ENCODE measurements at places on chromosomes 1 and 21.

GRCh38 chr1:156675210-156676113, 1.7 kb downstream of the NES start:
- no peak for DNase-seq

GRCh38 chr1:220544901-220545303, 17.0 kb downstream of the MARK1 start:
- DNase-seq = peak; percentile 65

GRCh38 chr1:221141606-221142285, 262.5 kb downstream of the HLX start:
- DNase-seq = no peak

DNA sequence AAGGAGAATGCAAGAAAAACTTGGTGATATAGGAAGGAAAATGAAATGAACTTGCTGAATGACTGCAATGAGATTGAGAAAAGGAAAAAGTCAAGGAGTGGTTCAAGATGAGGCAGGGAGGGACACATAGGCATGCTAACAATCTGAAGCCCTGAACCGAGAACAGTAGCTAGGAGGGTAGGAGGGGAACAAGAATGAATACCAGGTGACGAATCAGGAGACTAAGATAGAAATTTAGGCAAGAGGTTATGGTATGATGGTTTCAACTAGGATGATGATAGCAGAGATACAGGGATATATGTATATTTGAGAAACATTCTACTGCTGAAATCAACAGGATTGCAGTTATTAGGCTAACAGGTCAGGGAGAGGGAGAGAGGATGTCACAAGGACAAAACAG, 44.1 kb downstream of the SMYD3 start:
- no peak for DNase-seq
